Activated naive CD8-positive, alpha-beta T cell treated with anti-CD3 and anti-CD28 coated beads, Interleukin-2, amount 50 U/mL, for 16 hours (primary cell): ENCODE measurements at places on chromosomes 4 and X.

DNA sequence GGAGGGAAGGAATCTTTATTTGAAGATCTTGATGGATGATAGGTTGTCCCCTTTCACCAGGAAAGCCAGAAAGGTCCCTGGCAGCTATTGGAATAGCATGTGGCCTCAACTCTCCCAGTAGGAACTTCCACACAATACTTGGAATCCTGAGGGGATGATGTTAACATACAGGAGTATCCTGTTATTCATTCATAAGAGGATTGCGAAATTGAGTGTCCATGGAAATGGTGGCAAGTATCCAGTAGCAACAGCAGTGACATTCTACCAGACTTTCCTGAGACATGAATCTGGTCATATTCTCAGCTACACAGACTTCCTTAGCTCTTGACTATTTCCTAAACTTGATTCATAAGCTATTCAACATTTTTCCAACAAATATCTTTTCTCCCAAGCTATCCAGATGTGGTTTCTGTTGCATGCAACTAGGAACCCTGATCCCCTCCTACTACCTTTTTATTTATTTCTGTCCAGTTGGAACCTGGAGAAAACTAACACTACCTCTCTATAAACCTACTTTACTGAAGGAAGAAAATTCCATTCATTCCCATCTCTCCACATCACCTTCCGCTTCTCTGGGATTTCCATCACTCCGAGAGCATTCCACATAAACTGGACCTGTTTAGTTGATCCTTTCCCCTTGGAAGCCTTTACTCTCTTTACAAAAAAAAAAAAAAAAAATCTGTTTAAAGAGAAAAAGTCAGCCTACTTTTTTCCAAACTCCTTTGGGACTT, 101.8 kb downstream of the ANXA5 start:
- DNase-seq, result no peak

- DNase-seq, result no peak
Observed at GRCh38 chr4:69760455-69760854, at the start of gene SULT1B1. TSS of gene SULT1B1 (minus strand) at chr4:69760620. CDS start at chr4:69755217, 5,403 bp downstream.

- no peak for DNase-seq
Observed at GRCh38 chrX:72620550-72621145, 48.0 kb upstream of the HDAC8 start.

DNA sequence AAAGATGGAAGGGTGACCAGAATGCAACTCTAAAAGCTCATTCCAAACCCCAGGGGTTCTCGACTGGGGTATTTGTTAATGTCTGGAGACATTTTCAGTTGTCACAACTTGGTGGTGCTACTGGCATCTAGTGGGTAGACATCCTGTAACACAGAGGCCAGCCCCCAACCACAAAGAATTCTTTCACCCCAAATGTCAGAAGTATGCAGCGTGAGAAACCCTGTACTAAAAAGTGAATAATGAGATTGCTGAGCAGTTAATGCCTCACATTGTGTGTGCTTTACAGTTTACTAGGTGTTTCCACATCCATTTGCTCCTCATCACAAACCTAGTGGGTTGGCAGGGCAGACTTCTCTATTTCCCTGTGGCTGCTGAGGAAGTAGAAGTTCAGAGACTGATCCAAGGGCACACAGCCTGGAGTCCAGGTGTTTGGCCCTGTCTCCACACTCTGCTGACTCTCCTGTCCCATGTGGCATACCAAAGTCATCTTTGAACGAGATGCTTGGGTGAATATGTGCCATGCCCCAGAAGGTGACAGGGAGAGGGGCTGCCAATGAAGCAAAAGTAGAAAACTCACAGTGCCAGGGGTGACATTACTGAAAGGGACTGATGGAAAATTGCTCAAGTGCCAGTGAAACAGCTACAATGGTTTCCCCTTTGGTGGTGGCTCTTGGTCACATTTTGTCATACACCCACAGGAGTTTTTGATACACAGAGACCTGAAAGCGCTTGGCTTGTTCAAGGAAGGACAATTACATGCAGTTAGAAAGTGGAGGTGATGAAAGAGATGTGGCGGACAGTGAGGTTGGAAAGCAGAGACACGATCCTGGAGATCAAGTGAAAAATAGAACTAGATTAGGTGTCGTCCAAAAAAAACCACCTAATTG, 10.1 kb upstream of the TMEM154 start:
- no peak for DNase-seq

DNA sequence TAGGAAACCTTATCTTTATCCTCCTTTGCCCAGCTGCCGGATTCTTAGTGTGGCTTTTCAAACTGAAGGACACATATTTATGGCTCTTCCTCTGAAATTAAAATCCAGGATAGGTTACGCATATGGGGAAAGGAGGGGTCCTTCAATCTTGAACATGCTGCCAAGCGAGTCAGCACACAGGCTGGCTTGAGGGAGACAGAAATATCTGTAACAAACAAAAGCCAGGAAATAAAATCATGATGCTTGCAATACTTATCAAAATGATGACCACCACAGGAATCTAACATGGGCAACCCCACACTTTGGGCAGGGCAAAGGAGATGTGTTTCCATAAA, 196.4 kb upstream of the LDB2 start:
- no peak for DNase-seq

GRCh38 chrX:18883234-18883960, 100.5 kb downstream of the PHKA2 start:
- no peak for DNase-seq

GRCh38 chr4:73653695-73654106, 33.5 kb upstream of the RASSF6 start:
- no peak for DNase-seq

- no peak for DNase-seq
Observed at GRCh38 chrX:150436195-150436594, 73.1 kb downstream of the MAMLD1 start.

GRCh38 chr4:125770814-125771398, 456.2 kb downstream of the FAT4 start:
- DNase-seq, result no peak

DNA sequence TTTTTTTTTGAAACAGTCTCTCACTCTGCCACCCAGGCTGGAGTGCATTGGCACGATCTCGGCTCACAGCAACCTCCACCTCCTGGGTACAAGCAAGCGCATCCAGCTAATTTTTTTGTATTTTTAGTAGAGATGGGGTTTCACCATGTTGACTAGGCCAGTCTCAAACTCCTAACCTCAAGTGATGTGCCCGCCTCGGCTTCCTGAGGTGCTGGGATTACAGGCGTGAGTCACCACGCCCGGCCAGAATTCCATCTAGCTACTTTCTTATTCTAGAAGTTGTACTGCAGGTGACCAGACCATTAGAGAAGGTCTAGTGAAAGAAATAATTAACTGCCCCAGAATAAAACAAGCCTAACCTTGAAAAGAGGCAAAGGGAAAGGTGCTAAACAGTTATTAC, 2.3 kb downstream of the LRBA start:
- no peak for DNase-seq

- no peak for DNase-seq
Observed at GRCh38 chrX:2960861-2961515, 31.8 kb upstream of the ARSD start.

DNA sequence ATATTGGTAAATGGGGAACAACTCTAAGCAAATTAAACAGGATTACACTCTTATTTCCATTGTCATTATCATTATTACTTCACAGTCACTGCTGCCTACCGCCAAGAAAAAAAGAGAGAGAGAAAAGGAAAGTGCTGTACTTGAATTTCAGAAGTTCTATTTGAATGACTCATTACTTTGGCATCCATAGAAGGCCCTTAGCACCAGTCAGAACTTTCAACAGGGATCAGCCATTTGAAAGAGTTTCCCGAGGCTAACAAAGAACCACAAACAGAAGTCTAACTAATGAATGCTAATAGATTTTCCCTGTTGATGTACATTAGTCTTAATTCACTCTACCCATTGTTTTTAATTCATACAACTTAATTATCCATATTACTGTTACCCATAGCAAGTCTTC, 116.3 kb downstream of the SHROOM4 start:
- DNase-seq, result no peak

GRCh38 chrX:12949205-12949926, 25.5 kb upstream of the TMSB4X start:
- DNase-seq, result no peak

GRCh38 chr4:52102587-52102986, 51.5 kb downstream of the SPATA18 start:
- DNase-seq, result no peak

DNA sequence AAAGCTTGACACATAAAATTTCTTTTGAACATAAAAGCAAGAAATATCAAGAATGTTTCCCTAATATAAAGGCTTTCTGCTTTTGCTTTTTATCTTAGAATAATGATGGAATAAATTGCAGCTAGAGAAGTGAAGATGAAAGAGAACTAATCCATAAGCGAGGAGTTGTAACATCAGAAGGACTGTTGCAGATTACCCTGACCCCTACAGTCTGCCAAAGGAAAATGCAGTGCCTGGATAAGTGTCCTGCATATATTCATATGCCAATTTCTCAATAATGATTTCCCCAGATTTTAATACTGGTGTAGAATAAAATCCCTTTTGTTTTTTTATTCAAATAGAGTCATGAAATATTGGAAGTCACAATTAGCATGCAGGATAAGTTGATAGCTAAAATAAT, 115.9 kb downstream of the MAGEC2 start:
- DNase-seq, result no peak

GRCh38 chrX:103373581-103373980, 2.8 kb upstream of the BEX3 start:
- no peak for DNase-seq

DNA sequence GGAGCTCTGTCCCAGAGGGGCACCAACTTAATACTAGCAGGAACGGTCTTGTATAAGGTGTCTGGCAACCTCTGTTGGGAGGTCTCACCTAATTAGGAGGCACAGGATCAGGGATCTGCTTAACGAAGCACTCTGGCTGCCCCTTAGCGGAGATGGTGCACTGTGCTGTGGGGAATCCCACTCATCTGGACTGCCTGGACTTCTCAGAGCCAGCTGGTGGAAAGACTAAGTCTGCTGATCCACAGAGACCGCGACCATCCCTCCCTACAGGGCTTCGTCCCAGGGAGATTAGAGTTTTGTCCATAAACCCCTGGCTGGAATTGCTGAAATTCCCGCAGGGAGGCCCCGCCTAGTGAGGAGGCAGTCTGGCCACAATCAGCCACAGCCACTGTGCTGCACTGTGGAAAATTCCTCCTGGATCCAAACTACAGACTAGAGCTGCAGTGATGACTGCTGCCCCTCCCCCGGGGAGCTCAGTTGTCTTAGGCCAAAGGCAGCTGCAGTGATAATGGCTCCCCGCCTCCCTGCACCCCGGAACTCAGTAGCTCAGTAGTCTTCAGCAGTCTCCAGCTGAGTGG, 22.0 kb upstream of the ZCCHC4 start:
- DNase-seq, result no peak

DNA sequence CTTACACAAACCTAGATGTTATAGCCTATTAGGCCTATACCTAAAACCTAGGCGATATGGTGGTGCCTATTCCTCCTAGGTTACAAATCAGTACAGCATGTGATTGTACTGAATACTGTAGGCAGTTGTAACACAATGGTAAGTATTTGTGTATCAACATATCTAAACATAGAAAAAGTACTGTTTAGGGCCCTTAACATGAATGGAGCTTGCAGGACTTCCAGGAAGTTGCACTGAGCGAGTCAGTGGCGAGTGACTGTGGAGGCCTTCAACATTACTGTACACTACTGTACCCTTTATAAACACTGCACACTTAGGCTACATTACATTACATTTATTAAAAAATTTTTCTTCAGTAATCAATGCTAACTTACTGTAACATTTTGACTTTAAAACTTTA, 37.8 kb downstream of the WWC2 start:
- DNase-seq, result no peak

DNA sequence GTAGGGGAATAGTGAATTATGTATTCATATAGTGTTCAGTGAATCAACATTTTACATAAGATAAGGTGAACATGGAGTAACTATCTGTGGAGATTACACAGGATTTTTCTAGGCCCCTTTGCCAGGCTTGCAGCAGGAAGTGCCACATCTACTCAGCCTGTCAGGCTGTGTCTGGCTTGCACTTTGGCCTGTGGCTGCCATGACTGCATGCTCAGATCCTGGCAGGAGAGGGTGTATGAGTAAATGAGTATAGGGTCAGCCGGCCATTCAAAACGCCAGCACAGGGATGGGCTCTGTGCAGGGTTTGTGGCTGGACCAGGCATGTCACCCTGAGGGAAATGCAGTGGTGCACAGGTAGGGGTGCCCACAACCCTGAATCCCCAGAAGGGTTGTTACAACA, 51.9 kb downstream of the UBQLN2 start:
- no peak for DNase-seq

DNA sequence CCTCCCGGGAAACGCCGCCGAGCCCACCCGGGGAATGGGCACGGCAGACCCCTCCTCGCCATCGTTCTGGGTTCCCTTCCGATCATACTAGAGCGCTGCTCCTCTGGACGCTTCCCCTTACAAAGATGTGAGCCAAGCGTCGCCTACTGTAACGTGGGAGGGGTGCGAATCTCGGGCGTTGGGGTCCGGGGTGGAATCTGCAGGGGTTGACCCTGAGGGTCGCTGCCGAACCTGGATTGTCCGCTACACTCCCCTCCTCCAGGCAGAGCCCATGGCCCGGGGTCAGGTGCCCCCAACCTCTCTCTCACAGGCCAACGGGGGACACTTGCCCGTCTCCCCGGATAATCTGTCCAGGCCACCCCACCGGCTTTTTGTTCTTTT, 13.8 kb downstream of the BCOR start:
- no peak for DNase-seq

DNA sequence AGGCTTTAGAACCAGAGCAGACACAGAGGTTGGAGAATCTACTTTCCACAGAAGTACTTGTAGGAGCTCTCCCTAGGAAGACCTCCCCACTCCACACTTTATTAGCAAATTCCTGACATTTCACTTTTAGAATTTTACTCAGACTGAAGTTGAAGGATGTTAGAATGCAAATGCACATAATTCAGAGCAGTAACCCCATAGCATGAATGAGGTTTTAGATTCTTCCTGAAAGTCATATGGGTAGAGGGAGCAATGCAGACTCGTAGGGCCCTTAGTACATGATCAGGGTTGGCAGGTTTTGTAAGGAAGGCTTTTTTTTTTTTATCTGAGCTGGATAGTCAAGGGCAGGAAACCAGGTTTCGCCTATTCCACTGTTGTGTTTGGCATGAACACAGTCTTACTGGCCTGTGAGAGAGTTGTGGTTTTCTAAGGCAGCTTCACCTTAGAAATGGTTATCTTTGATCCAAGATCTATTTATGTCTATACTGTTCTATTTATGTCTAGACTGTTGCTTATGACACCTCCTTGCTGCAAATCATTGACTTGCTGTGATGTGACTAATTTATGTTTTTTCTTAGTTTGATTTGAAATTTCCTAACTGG, 48.9 kb downstream of the SPATA18 start:
- DNase-seq, result no peak
